HepG2 (cell line): ENCODE measurements at places on chromosomes 6 and 20.

DNA sequence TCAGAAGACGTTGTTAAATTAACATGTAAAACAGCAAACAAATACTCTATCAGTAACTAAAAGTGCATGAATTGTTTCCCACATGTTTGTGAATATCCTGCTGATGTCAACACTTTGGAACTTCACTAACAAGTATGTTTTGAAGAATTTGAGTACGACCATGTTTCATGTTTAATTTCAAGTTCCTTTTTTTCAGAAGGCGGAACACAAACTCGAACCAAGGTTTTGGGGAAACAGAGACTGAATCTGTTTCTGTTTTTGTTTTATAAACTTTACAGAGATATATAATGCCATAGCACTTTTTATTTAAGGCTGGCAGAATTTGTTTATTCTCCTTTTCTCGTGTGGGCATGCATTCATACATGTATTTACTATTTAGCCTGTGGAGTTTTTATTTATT is 509.3 kb upstream of the CITED2 start:
- DNase-seq, result no peak

DNA sequence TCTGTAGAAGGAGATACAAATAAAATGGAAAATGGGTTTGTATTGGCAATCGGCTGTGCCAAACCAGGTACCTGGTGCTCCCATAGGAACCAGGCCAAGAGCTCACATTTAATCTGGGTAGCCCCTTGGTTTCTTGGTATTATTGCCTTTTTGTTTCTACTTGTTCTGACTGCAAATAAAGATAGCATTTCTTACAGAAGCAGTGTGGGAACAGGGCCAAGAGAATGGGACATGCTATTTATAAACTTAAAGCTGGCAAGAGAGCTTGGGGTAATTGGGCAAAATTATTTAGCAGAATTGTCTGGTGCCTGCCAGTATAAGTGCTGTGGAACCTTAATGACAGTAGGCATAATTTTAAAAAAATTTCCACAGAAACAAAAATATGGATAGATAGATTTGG is 113.5 kb upstream of the GLP1R start:
- no peak for DNase-seq

- DNase-seq, result no peak
These were observed 99.0 kb upstream of the AKAP12 start for GRCh38 chr6:151140767-151141166.

- no peak for DNase-seq
These were observed 2.6 kb downstream of the SMIM29 start for GRCh38 chr6:34246249-34246562.

DNA sequence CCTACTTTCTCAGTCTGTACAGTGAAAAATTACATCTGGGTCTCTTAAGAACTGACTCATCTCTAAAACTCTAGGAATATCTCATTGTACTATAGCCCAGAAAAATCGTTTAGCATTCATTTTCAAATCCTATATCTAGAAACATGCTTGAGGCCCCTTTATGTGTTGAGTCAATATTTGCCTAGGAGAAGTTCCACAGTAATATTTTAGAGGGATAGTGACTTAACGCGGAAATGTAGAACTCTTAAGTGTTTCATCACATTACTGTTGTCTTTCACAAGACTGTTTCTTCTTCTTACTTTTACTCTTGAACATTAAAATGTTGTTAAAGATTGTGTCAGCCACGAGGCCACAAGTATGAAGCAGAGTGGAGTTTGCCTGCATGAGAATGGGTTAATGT is 23.0 kb upstream of the MYLIP start:
- no peak for DNase-seq

DNA sequence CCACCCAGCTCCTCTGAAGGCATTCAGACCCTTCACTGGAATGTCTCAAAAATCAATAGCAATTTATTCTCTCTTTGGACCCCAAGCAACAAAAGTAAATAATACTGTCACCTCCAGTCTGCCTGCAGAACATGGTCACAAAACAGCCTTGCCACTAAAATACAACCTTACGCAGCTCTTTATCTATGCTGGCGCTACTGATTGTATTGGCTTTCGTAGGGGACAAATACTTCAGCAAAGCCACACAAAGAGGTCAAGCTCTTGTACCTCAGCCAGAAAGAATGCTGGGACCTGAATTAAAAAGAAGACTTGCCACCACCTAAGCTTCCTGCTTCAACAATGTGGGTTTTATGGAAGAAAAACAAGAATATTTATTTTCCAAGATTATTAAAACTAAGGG is 57.2 kb downstream of the PRKN start:
- no peak for DNase-seq

GRCh38 chr6:113901482-113901881 is 44.3 kb downstream of the MARCKS start:
- DNase-seq, result no peak

- no peak for DNase-seq
These were observed 266.6 kb downstream of the COL12A1 start for GRCh38 chr6:74939151-74939708.

GRCh38 chr6:52937908-52938307 is 28.4 kb upstream of the GSTA3 start:
- DNase-seq, result no peak

DNA sequence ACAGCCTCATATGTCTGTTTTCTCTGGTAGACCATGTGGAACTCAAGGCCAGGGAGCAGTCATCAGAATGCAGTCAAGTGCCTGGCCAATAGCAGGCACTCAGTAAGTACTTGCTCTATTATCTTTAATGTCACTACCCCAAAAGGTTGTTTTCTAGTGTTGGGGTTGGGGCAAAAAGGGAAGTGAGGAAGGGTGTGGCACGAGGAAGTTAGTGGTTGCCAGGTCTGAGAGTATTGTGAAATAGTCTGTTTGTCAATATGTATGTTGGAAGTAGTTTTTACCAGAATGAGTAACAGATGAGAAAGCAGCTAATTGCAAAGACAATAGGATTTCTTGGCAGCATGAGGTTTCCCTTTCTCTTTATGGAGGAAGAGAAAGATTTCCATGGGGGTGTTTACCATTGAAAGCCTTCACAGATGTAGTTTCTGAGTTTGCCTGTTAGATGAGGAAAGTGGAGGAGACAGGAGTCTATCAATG is 59.5 kb upstream of the ARMH2 start:
- no peak for DNase-seq

DNA sequence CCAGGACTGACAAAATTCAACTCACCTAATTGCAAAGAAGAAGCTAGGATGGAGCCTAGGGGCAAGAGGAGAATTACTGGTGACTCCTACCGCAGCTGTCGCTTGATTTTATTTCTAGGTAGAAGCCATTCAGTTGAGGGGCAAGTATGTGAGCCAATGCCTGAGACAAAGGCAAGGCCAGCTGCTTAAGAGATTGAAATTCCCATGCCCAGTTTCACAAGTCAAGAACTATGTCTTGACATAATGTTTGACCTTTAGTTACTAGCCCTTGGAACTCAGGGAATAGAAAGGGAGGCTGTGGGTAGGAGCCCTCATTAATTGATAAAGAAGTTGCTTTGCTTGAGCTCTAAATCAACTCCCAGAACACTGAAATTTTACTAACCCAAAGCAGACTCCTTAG is 54.0 kb downstream of the GPR63 start:
- DNase-seq, result no peak

DNA sequence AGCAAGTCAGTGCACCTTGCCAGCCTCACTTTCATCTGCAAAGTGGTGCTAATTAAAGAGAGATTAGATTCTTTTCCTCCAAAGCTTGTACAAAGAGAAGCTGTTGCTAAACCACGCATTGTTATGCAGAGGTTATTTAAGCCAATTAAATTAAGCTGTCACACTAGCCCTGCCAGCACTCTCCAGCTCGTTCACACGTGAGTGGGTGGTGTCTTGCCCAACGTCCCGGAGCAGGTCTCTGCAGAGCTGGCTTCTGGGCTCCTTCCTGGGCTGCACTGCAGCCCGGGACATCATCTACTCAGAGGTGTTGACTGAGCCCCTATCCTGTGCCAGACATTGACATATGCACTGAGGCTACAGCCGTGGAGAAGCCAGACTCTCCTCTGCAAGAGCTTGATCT is 401.6 kb upstream of the SULF2 start:
- no peak for DNase-seq

DNA sequence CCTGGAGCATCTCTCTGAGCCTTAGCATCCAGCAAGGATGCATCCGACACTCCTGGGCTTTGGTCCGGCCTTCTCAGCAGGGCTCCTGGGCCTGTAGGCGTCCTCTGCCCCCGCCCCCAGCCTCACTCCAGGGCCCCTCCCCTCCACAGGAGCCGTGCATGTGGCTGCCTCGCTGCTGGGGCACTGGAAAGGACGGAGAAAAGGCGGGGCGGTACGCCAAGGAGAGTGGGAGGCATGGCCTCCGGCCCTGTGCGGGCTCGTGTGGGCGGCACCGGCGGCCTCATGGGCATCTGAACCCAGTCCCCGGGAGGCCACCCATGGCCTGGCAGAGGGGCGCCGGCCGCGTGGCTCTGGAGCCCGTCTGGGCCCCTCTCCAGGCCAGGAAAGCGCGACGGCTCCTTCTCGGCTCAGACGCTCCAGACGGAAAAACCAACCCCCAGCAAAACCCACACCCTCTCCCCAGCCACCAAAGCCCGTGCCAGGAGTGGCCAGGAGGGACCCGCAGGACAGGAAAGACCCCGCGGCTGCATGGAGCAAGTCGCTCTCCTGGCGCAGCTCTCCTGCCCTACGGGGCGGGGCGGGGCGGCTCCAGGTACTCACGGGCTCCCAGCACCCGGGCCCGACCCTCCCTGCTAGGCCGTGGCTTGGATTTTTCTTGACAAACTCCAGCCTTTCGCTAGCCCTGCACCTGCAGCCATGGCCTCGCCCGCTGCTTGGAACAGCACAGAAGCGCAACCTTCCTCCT is 419.9 kb downstream of the QKI start:
- no peak for DNase-seq

GRCh38 chr6:129936329-129937165 is 75.4 kb upstream of the TMEM244 start:
- peak; percentile 49 for DNase-seq

- DNase-seq, result no peak
These were observed 27.9 kb downstream of the GFRA4 start for GRCh38 chr20:3635346-3635745.

- peak; percentile 49 for DNase-seq
These were observed 140.4 kb downstream of the IMPG1 start for GRCh38 chr6:75932067-75932466.
